Neural progenitor cell (in vitro differentiated cells): ENCODE measurements at places on chromosomes 2 and 18.

DNA sequence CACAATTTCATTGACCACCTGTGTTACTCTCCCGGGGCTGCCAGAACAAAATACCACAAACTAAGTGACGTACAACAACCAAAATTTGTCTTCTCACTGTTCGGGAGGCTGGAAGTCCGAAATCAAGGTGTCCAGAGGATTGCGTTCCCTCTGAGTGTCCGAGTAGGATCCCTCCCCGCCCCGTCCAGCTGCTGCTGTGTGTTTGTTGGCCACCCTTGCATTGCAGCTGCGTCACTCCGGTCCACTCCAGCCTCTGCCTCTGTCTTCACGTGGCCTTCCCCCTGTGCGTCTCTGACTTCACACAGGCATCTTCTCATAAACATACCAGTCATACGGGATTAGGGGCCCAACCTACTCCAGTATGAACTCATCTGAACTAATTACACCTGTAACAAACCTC is 251.8 kb upstream of the SMIM21 start:
- no peak for DNase-seq

GRCh38 chr2:217618744-217619143 is 384.1 kb downstream of the TNS1 start:
- no peak for DNase-seq

DNA sequence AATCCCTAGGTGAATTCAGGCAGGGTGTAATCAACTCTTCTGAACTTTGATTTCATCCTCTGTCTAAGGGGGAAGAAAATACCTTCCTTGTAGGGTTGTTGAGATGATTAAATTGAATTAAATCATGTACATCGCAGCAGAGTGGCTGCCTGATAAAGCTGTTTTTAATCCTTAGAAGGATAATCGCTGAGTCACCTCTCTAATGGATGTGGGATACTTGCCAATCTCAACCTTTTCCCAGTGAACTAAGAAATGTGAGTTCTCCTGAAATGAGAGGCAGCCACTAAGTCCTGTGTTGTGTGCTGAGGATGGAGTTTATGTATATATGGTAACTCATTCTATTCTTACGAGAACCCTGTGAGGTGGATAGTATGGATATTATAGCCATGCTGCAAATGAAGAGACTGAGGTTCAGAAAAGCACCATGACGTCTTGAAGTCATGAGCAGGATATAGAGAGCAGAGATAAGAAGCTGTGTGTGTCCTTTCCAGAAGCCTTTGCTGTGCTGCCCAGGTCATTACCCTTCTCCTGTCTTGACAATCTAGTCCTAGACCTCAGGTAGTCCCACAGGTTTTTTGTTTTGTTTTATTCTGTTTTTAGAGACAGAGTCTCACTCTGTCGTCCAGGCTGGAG is 93.3 kb downstream of the HNRNPLL start:
- DNase-seq = no peak

GRCh38 chr18:21669736-21670285 is 34.8 kb downstream of the ABHD3 start:
- peak; percentile 5 for DNase-seq

DNA sequence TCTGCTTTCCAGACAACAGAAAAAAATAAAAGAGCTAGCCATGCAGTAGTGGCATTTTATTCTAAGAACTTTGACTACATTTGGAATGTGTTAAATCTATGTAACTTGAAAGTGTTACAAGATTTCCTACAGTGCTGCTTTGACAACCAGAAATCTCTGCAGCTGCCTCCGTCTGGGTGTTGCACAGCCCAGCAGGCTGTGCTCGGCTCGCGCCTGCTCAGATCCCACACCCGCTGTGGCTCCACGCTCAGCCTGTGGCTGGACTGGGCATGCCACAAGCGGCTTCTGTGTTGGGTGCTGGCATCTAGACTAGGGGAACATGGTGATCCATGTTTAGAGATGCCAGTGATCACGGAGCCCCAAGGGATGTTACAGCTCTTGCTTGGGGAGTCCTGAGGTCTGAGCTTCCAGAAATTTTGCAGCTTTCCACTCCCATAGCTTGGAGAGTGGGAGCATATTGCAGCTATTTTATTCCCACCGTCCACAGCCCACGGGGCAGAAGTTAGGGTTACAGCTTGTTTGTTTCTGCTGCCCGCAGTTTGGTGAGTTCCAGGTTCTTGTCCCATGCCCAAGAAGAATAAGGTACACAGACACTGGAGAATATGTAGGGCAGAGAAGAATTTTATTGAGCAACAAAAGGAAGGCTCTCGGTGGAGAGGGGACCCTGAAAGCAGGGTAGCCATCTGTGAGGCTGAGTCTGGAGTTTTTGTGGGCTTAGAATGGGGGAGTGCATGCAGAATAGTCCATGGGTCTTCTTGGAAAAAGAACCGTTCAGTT is 44.1 kb downstream of the FAM171B start:
- no peak for DNase-seq

DNA sequence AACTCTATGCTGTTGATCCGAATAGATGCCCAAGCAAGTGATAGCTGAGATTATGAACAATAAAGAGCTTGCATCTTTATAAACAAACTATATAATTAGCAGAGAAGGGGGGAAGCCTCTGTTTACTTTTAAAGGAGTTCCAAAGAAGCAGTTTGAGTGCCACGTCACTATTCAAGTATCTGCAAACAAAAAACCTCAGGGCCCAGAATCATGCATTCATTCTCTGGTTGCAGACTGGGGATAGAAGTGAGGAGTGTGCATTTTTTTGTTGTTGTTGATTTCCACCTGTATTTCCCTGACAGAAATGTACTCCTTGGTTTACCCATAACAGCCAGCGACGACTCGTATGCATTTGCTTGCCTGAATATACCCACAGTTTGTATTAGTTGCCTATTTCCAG is 264.3 kb downstream of the PTGR3 start:
- DNase-seq = no peak
